ENCODE measurements at places on chromosomes 5 and 9. TPM values are rescaled to one million over a fixed set of nuclear protein-coding genes. Genes with fewer than 3 reads are reported as not detected.

DNA sequence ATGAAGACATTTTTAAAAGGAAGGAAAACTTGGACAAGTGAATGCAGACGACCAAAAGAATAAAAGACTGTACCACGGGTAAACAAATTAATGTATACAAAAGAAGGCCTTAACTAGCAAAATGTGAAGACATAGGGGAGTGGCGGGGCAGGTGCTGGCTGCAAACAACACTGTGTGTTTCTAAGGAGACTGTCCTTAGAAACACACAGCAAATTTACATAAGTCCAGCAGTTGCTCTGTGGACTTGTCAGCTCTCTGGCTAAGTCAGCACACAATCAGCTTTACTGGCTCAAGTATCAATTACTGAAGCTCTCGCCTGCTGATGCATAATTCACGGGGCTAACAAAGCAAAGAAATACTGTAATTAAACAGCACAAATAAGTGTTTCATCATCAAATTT lies 24.8 kb downstream of the PTBP3 start:
- no peak for DNase-seq

DNA sequence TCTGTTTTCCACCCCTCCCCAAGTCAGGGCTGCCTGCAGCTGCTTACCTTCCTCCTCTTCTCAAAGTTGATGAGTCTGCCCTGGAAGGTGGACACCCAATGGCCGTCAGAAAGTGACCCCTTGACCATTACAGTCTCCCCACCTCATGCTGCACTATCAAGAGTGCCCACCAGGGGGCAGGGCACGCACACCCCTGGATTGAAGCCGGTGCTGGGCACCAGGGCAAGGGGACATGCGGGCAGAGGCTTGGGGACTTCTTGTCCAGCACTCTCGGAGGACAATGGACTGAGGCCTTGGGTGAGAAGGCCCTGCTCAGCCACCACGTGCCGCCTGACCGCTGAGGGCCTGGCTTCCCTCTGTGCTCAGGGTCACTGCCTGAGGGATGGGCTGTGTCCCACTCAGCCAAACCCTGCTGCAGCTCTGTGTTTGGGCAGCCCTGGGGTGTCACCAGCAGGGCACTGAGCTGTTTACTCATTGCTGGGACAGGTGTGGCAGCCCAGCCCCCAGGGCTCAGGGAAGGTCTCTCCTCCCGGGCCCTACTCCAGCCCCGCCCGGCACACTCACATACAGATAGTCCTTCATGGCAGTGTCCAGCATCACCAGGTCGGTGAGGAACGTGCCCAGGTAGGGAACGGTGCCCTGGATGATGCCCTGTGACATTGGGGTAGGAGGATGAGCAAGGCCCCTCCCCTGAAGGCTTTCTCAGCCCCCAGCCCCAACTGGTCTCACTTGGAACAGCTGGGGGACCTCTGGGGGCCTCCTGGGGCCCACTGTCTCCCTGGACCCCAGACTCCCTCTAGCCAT lies 17.7 kb downstream of the RALGDS start:
- no peak for DNase-seq

- DNase-seq: no peak
These were observed 145.3 kb downstream of the PLK2 start for GRCh38 chr5:58314356-58315210.

- DNase-seq: no peak
These were observed 29.9 kb upstream of the PRSS3 start for GRCh38 chr9:33765411-33765810.

DNA sequence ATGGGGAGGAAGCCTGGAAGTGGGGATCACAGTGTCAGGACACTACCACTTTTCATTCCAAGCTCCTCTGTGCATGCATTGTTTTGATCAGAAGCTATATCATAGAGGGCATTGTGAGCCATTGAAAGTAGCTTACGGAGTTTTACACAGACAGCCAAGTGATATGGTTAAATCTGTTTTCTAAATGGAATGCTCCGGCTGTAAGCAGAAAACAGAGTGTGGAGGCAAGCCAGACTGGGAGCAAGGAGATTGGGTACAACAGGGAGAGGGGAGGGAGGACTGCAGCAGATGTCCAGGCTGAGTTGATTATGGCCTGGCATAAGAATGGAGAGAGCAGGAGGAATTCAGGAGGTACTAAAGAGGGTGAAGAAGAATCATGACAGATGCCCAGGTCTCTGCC lies 15.5 kb upstream of the SOWAHA start:
- DNase-seq: no peak

DNA sequence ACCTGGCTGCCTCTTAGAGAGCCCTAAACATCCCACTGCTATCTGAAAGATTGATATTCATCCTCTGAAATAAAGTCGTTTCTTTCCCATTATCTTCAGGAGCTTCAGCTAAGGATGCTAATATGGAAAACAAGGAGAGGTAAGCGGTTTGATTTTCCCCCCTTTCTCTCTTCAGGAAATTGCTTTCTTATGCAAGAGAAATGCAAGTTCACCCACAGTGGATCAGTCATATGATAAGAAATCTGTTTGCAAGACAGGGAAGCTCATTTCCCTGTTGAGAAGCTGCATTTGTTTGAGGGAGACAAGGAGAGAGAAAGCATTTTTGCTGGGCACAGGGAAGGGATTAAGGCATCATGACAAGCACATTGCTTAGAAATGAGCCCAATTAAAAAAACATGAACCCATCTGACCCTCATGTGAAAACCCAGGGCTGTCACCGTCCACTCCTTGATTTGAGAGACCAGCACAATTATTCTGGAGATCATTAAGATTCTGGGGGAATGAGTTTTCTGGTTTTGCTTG lies 53.7 kb upstream of the BOD1 start:
- no peak for DNase-seq

DNA sequence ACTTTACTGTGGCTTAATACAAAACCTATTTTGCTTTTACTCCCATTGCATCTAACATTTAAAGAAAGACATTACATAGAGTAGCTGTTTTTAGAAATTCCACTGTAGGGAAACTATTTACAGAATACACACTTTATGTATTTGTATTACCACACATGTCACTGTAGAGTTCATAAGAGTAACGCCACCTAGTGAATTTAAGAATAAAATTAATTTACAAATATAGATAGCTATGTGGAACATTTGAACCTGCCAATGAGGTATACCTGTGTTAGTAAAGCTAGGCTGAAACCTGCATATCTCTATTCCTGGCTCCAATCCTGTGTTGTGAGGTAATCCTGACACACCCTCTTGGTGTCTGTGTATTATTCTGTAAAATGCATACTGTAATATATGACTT lies 234.4 kb downstream of the MAST4 start:
- no peak for DNase-seq

DNA sequence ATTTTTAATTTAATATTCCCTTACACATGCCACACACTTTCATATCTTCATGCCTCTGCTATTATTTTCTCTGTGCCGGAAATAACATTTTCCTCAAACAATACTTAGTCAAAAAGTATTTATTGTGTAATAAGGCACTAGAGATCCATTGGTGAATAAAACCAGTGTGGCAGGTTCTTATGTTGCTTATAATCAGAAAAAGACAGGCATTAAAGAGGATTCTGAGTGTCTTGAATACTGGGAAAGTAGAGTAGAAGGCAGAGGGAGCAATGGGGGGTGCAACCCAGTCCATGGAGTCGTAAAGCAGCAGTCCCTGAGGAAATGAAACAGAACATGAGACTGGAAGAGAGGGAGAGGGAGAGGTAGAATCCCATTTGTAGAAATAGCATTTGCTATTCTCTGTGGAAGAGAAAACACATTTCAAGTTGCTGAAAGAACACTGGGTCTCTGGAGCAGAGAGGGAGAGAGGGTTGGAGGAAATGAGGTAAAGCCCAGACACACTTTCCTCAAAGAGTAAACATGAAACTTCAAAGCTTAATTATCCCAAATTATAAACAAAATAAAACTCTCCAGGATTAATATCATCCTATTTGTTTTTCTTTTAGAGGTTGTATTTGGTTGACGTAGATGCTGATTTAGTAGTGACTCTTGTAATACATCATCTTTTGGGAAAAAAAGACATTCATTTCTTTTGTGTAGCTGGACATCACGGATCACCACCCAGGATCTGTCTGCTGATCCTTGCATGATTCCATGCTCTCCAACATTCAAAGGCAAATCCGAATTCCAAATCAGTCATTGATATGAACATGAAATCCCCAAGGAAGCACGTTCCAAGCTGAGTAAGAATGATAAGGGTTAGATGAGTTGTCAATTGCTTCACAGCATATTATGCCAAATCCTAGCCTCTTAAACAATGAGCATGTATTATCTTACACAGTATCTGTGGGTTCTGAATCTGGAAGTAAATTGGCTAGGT lies 37.4 kb upstream of the GRAMD2B start:
- DNase-seq: no peak

GRCh38 chr5:38249301-38249700 lies 9.1 kb upstream of the EGFLAM start:
- no peak for DNase-seq

GRCh38 chr9:123414204-123414603 lies 58.2 kb downstream of the CRB2 start:
- DNase-seq: no peak

The IL4 gene
- total RNA-seq: not detected

The PCDHGC5 gene
- total RNA-seq: 1.9 TPM

DNA sequence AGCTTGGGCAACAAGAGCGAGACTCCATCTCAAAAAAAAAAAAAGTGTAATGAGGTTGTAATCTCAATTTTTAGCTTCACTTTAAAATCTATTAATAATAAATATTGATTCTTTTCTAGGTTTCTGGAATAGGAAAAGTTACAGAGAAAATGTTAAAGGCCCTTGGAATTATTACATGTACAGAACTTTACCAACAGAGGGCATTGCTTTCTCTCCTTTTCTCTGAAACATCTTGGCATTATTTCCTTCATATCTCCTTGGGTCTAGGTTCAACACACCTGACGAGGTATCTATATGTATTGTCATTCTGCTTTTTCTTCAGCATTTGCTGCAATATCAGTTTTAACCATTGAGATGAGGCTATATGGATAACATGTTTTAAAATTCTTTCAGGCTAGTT lies 26.6 kb upstream of the ANKDD1B start:
- no peak for DNase-seq

The PLAC8L1 gene
- 0.95 TPM for total RNA-seq

The CCL27 gene
- 0.43 TPM for total RNA-seq

GRCh38 chr5:123124859-123125595 lies 36.0 kb downstream of the PRDM6 start:
- no peak for DNase-seq

The SPINK6 gene
- not detected for total RNA-seq

- no peak for DNase-seq
These were observed 64.5 kb downstream of the ERAP1 start for GRCh38 chr5:96743065-96743768.

DNA sequence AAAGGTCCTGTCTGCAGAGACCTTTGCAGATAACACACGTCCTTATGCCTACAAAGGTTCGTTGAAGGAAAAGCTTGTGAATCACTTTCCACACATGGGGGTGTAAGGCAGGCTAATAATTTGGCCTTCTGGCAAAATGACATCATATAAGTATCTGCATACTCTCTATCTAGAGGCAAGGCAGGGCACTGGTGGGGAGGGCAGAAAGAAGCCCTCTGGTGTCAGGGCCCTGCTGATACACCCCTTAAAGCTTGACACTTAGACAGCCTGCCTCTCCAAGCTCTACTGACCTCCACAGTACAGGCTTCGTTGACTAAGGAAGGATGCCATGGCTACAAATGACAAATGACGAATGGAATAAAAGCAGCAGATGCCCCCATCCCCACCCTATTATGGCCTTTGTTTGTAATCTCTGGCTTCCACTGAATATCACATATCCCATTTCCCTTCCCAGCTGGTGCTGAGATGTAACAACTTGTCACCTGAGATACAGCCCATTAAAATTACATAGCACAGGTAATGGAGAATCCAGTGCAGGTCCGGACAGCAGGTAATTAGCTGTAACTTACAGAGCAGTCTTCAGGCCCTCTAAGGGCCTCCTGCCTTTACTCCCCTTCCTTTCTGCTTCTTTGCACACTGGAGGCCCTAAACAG lies 76.9 kb upstream of the IFNK start:
- no peak for DNase-seq

GRCh38 chr5:31442058-31442745 lies 89.7 kb downstream of the DROSHA start:
- DNase-seq: no peak

The MCIDAS gene
- total RNA-seq: 0.17 TPM

DNA sequence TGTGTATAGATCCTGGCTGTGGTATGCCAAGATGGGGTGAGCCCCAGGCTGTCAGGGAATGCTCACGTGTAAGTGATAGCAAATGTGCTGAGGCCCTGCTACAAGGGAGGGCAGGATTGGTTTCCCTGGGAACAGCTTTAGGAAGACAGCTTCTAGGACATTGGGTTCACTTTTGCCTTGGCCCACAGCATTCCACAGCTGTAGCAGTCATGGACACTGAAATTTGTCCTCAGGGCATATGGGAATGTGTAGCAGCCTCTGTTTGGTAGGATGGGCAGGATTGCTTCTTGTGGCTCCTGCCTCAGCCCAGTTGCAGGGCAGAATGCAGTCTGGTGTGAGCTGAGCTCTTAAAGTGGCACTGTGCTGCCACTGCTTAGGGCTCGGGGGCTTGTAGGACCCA lies 1061.7 kb upstream of the WWC1 start:
- DNase-seq: no peak

GRCh38 chr9:87655731-87656130 lies 70.2 kb upstream of the CTSL start:
- no peak for DNase-seq

GRCh38 chr5:174607916-174608315 lies 116.5 kb upstream of the MSX2 start:
- DNase-seq: no peak

GRCh38 chr9:117671468-117671867 lies 32.7 kb upstream of the TLR4 start:
- no peak for DNase-seq

GRCh38 chr5:179786861-179787260 lies 6.9 kb upstream of the LTC4S start:
- no peak for DNase-seq

DNA sequence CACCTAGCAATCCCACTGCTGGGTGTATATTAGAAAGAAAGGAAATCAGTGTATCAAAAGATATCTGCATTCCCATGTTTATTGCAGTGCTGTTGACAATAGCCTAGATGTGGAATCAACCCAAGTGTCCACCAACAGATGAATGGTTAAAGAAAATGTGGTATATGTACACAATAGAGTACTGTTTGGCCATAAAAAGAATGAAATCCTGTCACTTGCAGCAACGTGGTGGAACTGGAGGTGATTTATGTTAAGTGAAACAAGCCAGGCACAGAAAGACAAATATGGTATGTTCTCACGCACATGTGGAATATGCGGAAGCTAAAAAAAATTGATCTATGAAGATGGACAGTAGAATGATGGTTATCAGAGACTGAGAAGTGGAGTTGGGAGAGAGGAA lies 221.6 kb upstream of the DAP start:
- no peak for DNase-seq

Data from type B pancreatic cell (in vitro differentiated cells).